ENCODE measurements at places on chromosomes 1 and 21. TPM values are rescaled to one million over a fixed set of nuclear protein-coding genes. Genes with fewer than 3 reads are reported as not detected.

Gene C1orf226
- not detected for total RNA-seq

Gene LY9
- not detected for total RNA-seq

Gene PPIAL4G
- total RNA-seq = not detected

DNA sequence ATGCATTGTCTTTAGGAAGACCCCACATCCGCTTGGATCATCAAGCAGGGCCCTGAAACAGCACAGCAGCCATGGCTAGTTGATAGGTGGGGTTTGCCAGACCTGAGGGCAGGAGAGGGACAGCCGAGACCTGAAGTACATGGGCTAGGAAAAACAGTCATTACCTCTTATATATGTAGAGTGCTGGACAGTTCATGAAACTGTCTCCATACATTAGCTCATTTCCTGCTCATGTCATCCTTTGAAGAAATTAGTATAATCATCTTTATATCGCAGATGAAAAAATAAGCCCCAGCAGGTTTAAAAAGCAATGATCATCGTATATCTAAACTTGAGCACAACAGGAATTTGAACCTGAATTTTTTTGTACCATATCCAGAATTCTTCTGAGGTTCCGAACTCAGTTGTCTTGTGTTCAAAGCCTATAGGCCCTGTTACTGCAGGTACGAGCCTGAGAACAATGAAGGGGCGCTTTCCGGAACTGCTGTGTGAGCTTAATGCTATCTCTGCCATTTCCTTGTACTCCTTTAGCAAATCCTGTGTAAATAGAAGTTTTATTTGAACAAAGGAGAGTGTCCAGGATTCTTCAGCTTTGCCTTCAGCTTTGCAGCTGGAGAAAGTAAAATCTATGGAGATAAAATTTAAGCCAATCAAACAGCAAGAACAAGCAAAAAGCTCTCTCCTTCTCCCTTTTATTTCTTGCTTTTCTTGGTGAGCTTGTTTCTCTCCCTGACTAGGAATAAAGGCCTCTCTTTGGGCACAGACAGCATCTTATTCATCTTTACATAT, 32.4 kb upstream of the DUSP10 start:
- DNase-seq = no peak

DNA sequence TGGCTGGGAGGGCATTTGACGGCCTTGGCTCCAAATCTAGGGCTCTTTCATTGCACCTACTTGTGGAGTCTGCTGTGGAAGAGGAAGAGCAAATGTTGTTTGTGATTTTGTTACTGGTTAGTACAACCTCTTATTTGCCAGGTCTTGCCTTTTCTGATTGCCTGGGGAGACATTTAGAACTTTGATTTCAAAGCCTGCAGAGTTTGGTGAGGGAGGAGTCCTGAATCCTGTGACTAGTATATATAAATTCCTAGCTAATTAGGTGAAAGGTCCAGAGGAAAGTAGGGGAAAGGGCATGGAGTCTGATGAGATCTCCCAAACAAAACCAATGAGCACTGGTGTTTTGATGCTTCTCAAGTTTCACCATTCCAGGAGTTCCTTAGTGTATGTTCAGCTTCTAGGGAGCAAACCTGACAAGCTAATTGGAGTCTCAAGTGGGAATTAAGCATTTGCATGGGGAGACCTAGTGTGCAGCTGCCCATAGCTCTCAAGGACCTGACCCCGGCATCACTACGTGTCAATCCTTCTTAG, 5.1 kb upstream of the HMGCS2 start:
- DNase-seq = peak; percentile 19

GRCh38 chr1:107294686-107295085, 153.8 kb downstream of the NTNG1 start:
- DNase-seq = no peak

- DNase-seq = no peak
Measured at GRCh38 chr1:173798078-173798477, 26.4 kb upstream of the DARS2 start.

All from RPMI7951 (cell line).